ENCODE measurements at places on chromosomes 2 and 18.
A peak's percentile ranks its signal among the peaks of the same experiment; 100 is the strongest.

DNA sequence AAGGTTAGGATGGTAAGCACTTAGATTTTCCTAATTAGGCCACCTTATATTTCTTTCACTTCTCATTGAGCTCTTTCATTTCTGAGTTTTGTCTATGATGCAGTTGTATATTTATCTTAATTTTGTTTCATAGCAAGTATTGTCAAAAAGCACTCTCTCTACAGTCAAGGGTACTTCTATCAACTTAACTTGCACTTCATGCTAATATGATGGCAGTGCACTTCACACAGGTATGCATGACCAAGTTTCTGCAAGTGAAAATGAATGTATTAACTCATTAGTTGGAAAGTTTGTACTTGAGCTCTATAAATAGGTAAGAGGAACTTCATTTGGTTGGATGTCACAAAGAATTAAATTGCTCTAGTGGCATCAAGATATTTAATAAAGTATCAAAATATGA is 51.5 kb upstream of the CDH19 start:
- no peak for DNase-seq

DNA sequence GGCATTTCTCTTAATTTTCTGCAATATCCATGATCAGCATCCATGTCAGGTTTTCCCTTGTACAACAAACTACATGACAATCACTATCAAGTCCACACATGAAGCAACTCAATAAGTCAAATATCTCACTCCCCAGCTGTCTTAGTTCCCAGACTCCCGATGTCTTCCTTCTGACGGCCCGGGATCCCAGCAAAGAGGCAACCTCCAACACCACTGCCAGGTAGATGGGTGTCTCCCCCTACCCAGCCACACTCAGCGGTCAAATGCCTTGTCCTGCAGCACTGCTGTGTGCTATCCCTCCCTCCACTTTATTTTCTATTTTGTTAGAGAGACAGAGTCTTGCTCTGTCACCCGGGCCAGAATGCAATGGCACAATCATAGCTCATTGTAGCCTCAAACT is 23.3 kb downstream of the TRABD2A start:
- DNase-seq = no peak

DNA sequence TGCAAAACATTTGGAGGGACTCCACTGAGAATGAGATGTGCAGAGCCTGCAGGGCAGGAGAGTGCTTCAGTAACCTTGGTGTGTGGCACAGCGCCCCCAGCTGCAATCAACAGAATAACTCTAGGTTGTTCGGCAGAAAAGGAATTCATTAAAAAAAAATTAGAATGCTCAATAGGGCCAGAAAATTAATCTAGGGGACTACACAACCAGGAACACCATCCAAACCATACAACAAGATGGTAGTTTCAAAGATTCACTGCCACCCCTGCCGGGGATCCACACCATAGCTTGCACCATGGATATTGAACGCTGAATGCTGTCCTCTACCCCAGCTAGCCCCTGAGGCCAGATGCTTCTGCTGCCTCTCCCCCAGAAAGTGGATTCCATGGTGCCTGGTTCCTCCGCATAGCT is 50.1 kb downstream of the THUMPD2 start:
- peak; percentile 15 for DNase-seq

DNA sequence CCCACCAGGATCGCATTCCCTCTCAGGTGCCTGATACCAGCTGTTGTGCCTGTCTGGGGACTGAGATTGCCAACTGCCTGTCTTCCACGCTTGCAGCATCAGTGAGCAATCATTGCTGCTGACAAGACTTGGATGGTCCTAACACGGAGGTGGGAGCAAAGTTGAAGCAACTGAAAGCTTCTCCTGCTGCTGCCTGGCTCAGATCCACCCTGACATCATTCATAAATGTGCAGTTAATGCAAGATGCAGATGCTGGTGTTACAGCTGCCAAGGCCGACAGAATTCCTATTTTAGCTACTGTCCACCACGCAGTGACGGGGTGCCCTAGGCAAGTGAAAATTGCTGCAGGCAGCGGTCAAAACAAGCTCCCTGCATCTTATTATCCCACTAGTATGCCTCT is 131.4 kb downstream of the VWC2L start:
- DNase-seq = no peak

DNA sequence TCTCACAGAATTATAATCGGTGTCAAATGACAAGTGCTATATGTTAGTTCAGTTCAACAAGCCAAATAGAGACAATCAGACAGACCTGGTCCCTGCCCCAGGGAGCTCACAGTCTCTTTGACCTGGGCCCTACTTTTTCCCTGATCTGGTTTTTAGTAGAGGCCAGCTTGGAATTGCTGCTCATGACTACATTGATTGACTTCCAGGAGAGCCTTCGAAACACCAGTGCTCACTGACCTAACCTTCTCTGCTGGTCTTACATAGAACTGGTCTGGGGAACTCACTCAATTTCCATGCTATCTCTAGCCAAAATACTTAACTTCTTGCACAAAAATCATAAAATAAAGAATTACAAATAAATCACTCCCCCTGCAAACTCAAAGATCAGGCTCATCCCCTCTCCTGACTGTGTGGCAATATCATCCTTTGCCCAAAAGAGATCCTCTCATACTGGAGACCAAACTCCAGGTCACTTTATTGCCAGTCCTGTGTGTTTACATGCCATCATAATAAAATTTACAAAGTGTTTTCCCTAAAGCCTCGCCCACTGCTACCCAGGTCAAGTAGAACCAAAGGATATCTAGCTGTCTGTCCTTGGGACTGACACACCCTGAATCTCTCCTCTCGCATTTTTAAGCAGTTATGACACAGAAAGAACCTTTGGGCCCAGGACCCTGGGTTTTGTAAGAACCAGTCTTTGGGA is 53.2 kb downstream of the PROC start:
- no peak for DNase-seq

DNA sequence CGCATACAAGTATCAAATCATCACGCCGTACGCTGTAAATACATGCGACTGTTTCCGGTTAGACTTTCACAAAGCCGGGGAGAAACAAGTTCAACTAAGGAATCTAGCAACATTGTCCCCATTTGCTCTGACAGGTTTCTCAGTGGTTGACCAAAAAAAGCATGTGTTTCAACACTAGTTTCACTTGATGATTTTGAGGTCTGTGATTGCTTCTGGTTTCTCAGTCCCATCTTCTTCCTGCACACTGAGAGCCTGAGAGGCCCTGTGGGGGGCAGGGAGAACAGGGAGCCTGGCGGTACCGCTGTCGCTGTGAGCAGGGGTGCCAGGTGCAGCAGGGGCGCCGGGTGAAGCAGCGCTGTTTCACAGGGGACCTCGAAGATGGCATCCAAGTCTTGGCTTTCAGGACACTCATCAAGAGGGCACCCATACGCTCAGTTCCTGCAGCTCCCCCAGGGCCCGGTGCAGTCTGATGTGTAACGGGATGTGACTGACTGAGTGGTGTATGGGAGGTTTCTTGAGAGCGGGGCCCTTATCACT is 270.9 kb downstream of the TWIST2 start:
- no peak for DNase-seq

- no peak for DNase-seq
Measured at GRCh38 chr2:63977904-63978303, 41.3 kb downstream of the VPS54 start.

DNA sequence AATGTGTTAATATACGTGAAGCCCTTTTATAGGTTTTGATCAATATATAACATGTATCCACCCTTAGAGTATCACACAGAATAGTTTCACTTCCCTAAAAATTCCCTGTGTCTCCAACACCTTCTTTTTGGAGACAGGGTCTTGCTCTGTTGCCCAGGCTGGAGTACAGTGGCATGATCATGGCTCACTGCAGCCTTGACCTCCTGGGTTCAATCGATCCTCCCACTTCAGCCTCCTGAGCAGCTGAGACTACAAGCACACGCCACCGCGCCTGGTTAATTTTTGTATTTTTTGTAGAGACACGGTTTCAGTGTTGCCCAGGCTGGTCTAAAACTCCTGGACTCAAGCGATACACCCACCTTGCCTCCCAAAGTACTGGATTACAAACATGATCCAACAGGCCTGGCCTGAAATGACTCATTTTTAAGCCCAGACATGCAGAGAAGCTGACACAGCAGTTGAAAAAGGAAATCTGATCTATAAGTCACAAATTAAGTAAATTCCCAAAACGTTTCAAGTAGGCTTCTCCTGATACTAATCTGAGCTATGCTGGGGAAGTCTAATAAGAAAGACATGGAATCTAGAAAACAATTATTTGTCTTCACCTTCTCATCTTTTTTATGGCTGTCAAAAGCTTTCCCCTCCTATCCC is 2.9 kb downstream of the DUSP11 start:
- DNase-seq = no peak

- no peak for DNase-seq
Measured at GRCh38 chr18:13437034-13437433, 218.5 kb downstream of the LDLRAD4 start.

GRCh38 chr2:18791172-18791797 is 201.9 kb upstream of the NT5C1B start:
- no peak for DNase-seq

- DNase-seq = no peak
Measured at GRCh38 chr2:122595065-122595464, 839.6 kb downstream of the TSN start.

GRCh38 chr2:133334923-133335322 is 233.3 kb downstream of the NCKAP5 start:
- no peak for DNase-seq

GRCh38 chr2:195741191-195741590 is 84.2 kb downstream of the SLC39A10 start:
- no peak for DNase-seq

- DNase-seq = no peak
Measured at GRCh38 chr18:35005963-35006577, 35.1 kb upstream of the MAPRE2 start.

DNA sequence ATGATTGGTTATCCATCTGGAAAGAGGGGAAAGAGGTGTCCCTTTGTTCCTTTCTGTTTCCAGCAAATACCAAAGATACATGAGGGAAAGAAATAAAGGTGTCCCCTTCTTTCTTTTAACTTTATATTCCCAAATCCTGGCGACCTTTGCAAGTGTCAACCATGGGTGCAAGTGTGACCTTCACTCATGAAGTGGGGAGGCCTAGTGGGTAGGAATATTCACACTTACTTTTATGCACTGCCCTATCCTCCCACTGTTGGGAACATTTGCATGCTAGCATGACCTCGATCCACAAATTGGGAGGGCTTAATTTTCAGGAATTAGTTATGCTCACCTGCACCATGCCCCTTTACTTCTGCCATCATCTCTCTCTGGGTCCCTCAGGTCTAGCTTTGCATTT is 70.2 kb upstream of the ZNF804A start:
- no peak for DNase-seq

- DNase-seq = no peak
Measured at GRCh38 chr2:200730302-200730701, 81.4 kb upstream of the BZW1 start.

DNA sequence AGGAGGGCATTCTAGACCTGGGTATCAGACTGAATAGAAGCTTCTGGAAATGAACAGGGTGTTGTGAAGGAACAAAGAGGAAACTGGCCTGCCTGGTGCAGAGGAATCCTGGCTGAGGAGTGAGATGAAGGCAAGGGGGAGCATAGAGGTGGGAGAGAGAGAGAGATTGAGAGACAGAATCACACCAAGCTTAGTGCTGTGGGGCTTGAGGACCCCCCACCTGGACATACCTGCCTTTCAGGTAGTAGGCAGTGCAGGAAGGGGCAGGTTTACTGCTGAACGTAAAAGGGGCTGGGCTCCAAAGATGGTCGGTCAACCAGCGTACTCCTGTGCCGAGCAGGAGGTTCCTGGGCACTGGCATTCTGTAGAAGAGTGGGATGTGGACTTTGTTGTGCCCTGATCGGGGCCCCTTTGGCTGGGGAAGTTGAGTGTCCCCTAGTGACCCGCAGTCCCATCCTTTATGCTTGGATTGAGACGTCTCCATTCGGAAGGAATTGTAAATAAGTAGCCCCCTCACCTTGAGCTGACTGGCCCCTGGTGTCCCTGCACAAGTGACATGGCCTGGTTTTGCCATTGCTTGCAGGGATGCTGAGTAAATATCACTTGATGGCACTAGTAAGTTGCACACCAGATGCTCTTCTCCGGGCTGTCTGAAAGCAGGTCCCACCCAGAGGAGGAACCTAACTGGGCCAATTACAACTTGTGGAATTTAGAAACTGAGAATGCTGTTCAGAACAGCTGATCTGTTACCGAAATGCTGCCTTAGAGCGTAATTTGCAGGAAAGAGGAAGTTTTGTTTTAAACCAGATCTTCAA is 1.4 kb downstream of the UBE2F start:
- peak; percentile 34 for DNase-seq

- DNase-seq = no peak
Measured at GRCh38 chr2:127706215-127706990, 5.1 kb downstream of the SFT2D3 start.

GRCh38 chr2:23346029-23346428 is 39.0 kb upstream of the KLHL29 start:
- no peak for DNase-seq

DNA sequence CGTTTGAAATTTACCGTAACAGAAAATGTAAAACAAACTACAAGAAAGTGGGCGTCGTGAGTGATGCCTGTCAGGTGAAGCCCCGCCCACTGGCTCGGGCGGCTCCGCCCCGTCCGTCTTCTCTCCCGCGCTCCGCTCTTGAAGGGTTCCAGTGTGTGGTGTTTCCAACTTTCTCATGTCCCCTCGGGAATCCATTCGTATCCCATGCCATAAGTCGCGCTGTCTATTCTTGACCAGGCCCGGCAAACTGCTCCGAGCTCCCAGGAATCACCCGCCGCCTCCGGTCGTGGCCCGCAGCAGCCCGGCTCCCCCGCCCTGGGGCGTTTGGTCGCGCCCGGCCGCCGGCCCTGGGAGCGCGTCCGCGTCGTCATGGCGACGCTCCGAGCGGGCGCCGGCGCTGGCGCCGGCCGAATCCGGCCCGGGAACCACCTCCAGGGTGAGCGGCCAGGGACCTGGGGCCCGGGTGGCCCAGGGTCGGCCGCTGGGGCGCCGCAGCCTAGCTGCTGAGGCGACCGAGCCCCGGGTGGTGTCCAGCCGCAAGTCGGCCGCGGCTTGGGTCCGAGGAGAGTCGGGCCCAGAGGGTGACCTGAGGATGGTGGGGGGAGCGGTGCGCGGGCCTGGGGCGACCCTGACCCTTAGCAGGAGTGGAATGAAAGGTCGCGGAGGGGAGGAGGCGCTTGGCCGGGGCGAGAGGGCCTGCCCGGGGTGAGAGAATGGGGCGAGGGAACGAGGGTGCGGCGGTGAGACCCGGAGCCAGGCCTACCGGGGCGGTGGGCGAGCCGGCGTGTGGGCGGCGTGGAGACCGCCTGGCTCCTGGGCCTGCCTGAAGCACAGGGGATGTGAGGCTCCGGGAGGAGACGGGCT is at the start of gene CFAP221:
CFAP221 (plus strand) TSS at position 375 of the 864 bp plus-strand sequence. CDS start 1,683 bp downstream, outside the sequence.
- peak; percentile 34 for DNase-seq

- DNase-seq = no peak
Measured at GRCh38 chr18:12372406-12372805, 4.6 kb downstream of the AFG3L2 start.

GRCh38 chr2:208369091-208369490 is 37.5 kb upstream of the PTH2R start:
- no peak for DNase-seq

- DNase-seq = no peak
Measured at GRCh38 chr18:34611904-34612303, 98.2 kb upstream of the DTNA start.

DNA sequence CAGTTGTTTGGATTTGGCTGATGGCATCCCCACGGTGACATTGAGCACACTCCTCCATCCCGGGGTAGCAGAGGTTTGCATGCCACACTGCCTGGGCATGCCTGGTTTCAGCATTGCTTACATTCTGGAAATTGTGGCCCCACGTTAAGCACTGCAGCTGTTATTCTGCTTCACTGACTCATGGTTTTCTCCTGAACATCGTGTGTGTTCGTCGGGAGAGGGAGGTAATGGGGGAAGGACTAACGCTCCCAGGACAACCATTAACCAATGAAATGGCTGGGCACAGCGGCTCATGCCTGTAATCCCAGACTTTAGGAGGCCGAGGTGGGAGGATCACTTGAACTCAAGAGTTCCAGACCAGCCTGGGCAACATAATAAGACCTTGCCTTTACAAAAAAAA is 28.2 kb upstream of the YWHAQ start:
- no peak for DNase-seq

Data from CD4-positive, alpha-beta T cell (primary cell).